ENCODE measurements at places on chromosomes 2 and 18.

GRCh38 chr2:78757640-78758039 lies 267.9 kb upstream of the REG3G start:
- no peak for DNase-seq

DNA sequence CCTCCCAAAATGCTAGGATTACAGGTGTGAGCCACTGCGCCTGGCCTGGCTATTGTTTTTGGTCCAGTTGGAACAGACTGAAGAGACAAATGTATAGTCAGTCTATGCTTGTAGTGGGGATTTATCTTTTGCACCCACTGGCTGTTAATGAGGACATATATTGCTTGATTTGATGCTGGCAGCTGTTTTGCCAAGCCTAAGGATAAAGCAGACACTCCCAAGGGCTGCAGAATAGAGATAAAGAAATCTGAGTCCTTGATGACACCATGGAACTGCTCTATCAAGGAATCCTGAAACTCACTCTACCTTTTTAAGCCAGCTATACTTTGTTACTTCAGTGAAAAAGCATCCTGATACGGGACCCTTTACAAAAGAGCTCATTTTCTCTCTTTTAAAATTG lies 43.1 kb upstream of the ENOSF1 start:
- no peak for DNase-seq

- no peak for DNase-seq
These were observed 2.6 kb downstream of the BOD1L2 start for GRCh38 chr18:57149531-57149930.

DNA sequence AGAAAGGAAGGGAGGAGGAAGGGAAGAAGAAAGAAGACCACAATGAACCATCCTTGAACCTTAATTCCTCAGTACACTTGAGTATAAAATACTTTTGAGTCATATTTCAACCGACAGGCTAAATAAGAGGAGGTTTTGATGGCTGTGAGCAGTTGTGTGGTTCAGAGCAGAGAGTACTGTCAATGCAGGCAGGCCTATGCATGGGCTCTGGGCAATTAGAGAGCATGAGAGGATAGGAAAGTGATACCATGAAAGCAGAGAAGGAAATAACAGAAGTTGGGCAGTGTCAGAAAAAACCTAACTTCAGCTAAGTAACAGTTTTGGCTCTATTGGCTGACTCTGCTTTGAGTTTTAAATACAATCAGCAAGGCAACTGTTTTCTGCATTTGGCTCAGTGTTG lies 123.6 kb upstream of the STK17B start:
- DNase-seq: no peak

DNA sequence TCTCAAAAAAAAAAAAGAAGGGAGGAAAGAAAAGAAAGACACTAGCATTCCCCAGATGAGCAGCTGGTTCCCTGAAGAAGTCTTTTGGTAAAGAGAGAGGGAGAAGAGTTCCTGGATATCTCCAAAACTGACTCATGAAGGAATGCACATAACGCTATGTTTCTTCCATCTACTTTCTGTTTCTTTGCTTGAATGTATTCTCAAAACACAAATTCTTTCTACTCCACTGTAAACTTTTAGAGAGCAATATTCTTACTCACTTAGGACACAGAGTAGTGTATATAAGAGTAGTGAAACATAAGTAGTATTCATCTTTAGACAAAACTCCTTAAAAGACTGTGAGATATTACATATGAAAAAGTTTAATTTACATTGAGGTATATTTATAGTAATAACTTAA lies 64.2 kb downstream of the TRIP12 start:
- no peak for DNase-seq

DNA sequence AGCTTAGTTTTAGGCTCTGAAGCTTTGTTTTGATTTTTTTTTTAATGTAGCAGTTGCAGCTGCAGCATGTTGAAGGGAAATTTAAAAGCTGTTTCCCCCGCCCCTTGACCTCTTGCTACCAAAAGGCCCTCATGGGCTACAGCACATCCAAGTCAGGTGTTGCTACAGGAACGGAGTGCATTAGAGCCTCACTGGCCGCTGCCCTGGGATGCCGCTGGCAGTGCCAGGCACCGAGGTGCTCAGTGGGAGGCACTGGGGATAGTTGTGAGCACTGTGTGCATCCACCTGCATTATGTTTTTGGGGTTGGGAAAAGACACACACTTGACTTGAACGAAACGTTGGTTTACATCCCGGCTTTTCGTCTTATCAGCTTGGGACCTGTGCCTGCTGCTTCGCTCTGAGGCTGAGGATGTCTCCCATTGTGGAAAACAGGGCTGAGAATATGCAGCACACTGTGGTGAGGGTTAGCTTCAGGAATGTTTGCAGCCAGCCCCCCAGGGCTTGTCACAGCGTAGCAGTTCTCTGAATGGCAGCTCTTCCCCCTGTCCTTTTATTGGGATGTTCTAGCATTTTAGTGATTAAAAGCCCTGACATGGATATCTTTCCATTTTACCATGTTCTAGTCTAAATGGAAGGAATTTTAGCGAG lies 24.1 kb downstream of the DCDC2C start:
- DNase-seq: no peak

DNA sequence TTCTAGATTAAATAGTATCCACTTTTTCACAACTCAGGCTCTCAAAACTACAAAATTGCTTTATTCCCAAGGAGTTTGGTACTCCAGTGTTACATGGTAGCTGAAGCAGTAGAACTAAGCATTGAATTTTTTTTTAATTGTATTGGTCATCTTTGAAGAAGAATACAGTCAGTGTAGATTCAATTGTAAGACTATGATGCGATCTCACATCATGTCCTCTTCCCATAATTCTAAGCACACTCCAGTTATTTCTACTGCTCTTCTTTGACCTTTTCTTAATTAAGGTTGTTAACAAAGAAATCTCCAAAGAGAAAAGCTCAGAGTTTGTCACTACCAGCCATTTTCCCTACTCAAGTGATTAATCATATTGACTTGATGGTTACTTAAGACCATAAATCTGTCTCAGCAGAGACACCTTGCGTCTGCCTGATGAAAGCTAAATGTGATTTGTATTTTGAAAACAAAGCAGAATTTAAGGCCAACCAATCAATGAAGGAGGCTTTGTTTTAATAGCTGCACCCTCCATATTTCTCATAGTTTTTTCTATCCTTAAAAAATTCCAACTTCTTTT lies 130.2 kb downstream of the DTNA start:
- DNase-seq: no peak

- no peak for DNase-seq
These were observed 41.1 kb downstream of the LDAH start for GRCh38 chr2:20781656-20782265.

DNA sequence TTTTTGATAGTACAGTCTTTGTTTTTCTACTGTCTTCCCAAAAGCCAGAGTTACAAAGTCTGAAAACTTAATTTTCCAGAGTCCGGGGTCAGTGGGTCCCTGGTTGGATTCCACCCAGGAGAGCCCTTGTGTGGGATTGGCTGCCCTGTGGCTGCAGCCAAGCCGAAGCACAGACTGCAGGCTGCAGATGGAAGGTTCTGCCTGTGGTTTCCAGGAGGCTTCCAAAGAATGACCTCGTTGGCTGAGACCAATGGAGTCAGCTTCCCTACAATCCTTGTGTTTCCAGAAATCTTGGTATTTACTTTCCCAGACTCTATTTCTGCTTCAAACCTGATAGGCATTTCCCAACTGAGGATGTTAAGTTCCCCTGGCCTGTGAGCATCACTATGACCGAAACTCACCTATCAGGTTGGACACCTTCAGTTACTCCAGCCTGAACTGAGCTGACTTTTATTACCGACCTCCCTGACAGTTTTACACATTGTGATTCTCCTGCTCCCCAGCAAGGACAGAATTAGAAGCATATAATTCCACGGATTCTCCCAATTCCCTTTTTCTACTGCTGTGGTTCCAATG lies 117.5 kb upstream of the CCDC68 start:
- DNase-seq: no peak

GRCh38 chr2:98394595-98395153 lies 48.4 kb downstream of the CNGA3 start:
- no peak for DNase-seq

GRCh38 chr2:25270061-25270460 lies 71.7 kb downstream of the DNMT3A start:
- DNase-seq: no peak

DNA sequence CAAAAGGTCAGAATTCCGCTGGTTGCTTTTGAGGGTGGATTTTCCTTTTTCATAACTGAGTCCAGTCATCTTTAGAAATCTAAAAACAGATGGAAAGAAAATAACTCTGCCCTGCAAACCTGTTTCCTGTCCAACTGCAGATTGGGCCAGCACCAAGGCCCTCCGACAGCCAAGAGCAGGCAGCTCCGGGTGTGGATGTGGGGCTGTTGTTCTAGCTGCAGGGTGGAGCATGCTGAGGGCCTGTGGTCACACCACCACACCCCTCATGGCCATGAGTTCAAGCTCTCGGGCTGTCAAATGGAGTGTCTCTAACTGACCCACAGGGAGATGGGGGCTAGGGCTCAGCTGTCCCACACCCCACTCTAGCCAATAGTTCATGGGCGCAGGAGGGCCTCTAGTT lies 69.3 kb upstream of the BZW1 start:
- DNase-seq: peak; percentile 87

DNA sequence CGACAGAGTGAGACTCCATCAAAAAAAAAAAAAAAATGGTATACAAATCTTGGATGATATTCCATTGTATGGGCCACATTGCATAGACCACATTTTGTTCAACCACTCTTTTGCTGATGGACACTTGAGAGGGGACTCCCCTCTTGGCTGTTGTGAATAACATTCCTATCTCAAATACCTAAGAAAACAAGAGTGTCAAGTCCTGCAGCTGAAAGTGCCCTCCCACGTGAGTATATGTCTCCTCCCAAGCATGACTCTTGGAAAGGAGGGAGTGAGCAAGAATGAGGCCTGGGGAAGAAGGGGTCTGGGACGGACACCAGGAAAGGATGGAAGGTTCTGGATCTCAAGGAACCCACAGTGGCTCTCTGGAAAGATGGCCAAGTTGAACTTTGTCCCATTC lies 36.0 kb upstream of the NPAS2 start:
- no peak for DNase-seq

GRCh38 chr2:64640153-64641044 lies 13.3 kb downstream of the SERTAD2 start:
- no peak for DNase-seq

DNA sequence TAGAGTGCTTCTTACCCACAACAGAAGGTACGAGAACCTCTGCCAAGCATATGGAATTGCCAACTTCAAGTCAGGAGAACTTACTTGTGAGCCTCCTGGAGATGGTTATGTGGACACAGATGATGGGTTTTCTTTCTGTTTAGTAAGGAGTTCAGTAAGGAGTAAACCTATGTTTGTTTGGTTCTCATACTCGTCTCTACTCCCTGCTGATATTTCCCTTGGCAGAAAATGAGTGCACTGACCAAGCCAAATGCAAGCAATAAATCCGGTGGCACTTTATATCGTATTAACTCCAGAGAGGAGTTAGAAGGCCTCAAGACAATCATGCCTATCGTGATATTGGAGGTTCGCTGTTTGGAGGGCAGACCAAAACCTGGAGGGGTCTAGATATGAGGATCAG lies 83.2 kb upstream of the CYP1B1 start:
- DNase-seq: no peak

DNA sequence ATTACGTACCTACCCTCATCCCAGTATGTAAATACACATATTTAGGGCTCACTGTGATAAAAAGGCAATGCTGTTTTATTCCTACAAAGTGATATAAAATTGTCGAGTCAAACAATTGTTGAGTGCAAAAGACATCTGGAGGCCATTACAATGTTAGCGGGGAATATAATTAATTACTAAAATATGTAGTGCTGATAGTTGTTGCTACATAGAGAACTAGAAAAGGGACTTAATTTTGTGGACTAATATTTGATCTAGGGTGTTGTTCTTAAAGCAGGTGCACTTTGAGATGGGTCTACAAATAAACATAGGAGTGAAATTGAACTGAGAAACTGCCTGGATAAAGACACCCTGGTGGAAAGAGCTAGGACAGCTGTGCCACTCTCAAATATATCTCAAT lies 300.1 kb downstream of the NOL4 start:
- DNase-seq: no peak

DNA sequence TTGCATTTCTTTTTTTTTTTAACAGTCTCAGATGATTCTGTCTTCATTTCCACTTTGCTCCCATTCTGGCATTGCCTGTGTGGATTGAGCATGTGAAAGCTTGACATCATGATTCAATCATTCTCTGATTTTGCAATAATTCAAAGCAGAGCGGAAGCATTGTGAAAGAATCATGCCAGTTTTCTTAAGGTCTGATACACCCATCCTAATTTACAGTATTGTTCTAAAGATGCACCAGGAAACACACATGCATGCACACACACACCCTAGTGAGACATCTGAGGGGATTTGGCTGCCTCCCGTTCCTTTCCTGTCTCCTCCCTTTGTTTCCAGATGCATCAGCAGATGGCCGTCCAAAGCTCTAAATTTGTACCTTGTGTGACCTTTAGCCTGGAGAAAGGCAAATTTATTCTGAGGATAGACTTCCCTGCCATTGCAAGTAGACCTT lies 97.3 kb downstream of the FMNL2 start:
- DNase-seq: peak; percentile 64

DNA sequence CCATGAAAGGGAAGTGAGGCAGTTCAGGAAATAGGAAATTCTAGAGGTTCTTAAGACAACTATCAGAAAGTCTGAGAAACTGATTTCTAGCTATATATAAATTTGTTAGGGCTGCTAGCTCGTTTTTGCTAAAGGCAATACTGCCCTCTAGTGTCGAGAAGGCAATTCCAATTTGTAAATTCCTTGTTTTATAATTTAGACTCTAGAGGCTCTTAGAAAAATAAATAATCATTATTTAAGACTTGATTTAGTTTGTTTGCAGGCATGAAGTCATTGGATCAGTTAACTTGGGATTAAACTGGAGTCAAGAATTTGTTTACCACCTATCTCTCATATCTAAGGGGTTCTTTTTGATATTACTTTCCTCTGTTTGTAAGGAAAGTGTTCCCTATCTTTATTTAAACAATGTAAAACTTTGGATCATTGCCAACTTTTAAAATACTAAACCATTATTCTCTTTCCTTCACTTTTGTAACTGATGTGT lies 66.2 kb downstream of the ACVR2A start:
- no peak for DNase-seq

GRCh38 chr2:159650574-159650973 lies 34.2 kb upstream of the BAZ2B start:
- DNase-seq: no peak
